NCI-H2171 treated with DMSO at 0.1 percent for 48 hours (cell line): ENCODE measurements at places on chromosomes 1 and 21.

DNA sequence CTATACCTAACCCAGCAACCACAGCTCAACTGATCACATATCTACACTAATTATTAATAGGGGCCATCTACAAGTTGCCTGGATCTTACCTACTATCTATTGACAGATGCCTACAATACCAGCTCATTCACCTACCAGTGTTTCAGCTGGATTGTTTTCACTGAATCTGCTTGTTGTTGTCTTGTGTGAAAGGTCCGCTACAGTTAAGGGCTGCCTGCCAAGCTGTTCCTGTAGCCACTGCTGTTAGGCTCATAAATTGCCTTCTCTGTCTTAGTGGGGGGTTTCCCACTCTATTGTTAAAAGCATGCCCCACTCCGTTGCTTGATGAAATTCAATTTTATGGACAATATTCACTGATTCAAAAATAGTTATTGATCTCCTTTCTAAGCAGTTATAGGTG lies 199.7 kb upstream of the TMPRSS15 start:
- no peak for DNase-seq

- peak; percentile 49 for DNase-seq
Observed at GRCh38 chr1:180231506-180231921, 1.4 kb downstream of the LHX4 start.

DNA sequence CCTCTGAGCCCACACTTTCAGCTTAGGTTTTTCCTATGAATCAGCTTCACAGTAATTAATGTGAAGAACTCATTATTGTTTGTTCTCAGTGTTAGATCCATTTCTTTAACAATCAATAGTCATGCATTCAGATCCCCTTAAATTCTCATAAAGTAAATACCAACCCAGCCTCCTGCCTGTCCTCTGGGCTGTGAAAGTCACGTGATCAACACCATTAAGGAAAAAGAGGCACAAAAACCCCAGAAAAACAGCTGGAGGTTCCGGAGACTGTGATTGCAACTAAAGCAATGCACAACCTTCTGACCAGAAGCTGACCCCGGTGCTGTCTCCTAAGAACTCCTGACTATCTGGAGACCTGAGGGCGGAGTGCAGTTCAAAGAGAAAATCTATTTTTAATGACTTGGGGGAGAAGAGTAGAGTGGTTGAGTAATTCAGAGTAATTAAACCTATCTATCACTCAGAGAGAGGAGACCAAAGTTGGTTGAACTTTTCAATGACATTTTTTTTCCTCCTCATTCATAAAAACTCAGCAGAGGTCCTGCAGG lies 132.5 kb downstream of the PLXNA2 start:
- DNase-seq, result no peak

DNA sequence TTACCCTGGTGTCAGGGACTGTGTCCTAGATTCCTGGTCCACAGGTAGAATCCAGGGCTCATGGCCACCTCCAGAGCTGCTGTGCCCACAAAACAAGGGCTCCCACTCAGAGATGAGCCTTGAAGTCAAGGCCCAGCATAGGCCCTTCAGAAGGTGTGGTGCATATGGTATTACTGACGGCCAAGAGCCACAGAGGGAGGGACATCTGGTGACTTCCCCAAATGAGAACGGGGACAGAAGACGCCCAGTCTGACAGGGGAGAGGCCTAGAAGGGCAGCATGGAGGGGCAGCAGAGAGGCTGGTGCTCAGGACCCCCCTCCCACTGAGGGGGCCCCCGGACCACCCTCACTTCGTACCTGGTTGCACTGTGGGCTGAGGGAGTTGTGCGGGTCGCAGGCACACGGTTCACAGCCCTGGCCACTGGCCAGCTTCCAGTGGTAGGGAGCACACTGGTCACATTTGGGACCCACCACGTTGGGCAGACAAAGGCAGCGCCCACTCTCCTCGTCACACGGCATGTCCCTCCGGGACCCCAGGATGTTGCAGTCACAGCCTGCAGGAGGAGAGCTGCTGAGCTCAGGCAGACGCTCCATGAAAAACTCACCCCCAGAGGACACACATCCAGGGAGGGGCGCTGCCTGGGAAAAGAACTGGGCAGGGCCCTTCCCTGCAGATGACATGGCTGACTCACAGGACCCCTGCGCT lies 25.0 kb downstream of the LAMB3 start:
- DNase-seq, result no peak

DNA sequence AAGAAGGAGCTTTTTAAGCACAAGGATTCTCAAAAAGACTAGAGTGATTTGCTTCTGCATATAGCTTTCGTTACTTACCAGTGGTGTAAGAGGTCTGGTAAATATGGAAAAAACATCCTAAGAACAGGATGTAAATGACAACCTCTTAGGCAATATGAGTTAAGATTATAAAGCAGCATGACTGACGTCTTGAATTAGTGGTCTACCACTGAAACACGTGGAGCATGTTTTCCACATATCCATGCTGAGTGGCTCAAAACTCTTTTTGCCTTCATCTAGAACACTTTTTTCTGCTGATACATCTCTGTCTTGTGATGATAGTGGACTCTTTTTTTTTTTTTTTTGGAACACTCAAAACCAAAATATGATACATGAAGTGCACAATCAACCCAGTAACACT lies 44.6 kb downstream of the RCAN1 start:
- DNase-seq, result no peak

- no peak for DNase-seq
Observed at GRCh38 chr1:69126796-69127195, 440.9 kb upstream of the LRRC7 start.

DNA sequence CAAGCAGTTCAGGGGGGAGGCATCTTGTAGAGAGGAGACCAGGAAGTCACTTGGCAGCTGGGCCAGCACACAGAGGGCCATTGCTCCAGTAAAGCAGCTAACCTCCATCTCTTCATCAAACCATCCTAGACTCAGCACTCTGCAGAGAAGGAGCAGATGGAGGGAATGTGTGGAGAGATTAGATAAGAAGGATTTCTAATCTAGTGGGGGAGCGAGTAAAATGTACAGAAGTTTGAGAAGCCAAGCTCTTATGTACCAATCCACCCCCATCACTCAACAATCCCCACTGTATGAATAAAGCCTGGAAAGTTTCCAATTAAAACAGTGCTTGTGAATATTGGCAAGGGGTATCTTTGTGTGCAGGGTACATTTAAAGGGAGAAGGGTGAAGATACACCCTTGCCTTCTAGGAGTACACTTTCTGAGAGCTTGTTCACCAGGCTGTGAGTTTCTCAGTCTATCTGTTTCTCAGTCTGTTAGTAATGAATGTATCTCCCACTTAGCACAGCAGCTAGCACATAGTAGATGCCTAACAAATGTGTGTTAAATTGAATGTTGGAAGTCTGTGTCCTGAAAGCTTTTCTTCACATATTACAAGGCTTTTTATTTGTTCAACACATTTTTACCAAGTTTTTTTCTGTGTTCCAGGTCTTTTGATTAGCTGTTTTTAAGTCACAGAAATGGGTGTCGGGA lies 142.7 kb upstream of the UBE2U start:
- no peak for DNase-seq

- DNase-seq, result no peak
Observed at GRCh38 chr1:167747988-167748387, 26.2 kb downstream of the MPZL1 start.

- no peak for DNase-seq
Observed at GRCh38 chr1:179083533-179083932, 1.7 kb downstream of the TOR3A start.

DNA sequence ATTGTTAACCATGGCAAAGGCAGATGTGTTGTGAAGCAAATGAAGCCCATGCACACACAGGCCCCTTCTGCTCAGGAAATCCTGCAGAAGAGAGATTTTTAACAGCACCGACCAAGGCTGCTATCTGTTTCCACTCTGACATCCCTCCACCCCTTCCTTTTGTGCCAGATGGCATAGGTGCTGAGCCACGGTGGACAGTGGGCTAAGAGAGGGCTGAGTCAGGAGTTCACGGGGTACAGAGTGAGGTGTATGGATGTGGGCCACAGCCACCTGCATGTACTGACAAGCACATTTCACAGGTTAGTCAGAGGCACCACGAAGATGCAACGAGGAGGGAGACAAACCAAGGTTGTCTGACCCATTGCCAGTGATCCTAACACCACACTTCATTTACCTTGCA lies 9.5 kb downstream of the RSPH1 start:
- DNase-seq, result no peak

- no peak for DNase-seq
Observed at GRCh38 chr1:119141020-119141424, 569 bp upstream of the WARS2 start.

GRCh38 chr21:35399706-35400105 lies 350.6 kb upstream of the RUNX1 start:
- DNase-seq, result no peak

GRCh38 chr21:42215942-42216725 lies 2.8 kb upstream of the ABCG1 start:
- DNase-seq, result no peak

GRCh38 chr1:244409701-244410100 lies 42.0 kb downstream of the ADSS2 start:
- no peak for DNase-seq

- no peak for DNase-seq
Observed at GRCh38 chr1:80447526-80447925, 1353.2 kb upstream of the ADGRL2 start.

GRCh38 chr1:223486366-223486765 lies 93.2 kb downstream of the CCDC185 start:
- DNase-seq, result peak; percentile 81

GRCh38 chr1:32611859-32612188 lies 38.5 kb downstream of the ZBTB8OS start:
- no peak for DNase-seq

GRCh38 chr21:45451091-45451740 lies 46.3 kb downstream of the COL18A1 start:
- DNase-seq, result no peak

- DNase-seq, result peak; percentile 44
Observed at GRCh38 chr1:39105841-39106765, 80.0 kb downstream of the NDUFS5 start.

GRCh38 chr21:26795866-26796329 lies 49.3 kb downstream of the ADAMTS1 start:
- DNase-seq, result no peak

GRCh38 chr1:38941093-38941492 lies 537 bp downstream of the RHBDL2 start:
- no peak for DNase-seq

- DNase-seq, result no peak
Observed at GRCh38 chr1:32184650-32185049, 5.2 kb downstream of the TXLNA start.

GRCh38 chr21:43701936-43702784 lies 16.8 kb upstream of the PDXK start:
- no peak for DNase-seq

- DNase-seq, result no peak
Observed at GRCh38 chr1:69911301-69911801, 294.0 kb downstream of the LRRC40 start.

DNA sequence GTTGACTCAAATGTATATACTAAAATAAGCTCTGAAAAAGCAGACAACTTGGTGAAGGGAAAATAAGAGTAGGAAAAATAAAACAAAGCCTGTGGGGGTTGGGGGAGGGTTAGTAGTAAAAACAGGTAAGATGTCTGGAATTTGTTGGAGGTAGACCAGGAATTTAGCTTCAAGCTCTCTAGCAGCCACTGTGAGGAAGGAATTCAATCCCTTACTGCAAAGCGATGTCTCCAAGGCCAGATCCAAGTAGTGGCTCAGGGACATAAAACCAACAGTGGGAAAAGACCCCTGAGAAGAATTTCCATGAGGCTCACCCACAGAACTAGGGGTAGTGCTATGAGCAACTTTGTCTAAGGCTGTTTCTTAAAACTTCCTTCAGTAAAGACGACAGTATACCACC lies 7.8 kb downstream of the ANGPTL7 start:
- no peak for DNase-seq

DNA sequence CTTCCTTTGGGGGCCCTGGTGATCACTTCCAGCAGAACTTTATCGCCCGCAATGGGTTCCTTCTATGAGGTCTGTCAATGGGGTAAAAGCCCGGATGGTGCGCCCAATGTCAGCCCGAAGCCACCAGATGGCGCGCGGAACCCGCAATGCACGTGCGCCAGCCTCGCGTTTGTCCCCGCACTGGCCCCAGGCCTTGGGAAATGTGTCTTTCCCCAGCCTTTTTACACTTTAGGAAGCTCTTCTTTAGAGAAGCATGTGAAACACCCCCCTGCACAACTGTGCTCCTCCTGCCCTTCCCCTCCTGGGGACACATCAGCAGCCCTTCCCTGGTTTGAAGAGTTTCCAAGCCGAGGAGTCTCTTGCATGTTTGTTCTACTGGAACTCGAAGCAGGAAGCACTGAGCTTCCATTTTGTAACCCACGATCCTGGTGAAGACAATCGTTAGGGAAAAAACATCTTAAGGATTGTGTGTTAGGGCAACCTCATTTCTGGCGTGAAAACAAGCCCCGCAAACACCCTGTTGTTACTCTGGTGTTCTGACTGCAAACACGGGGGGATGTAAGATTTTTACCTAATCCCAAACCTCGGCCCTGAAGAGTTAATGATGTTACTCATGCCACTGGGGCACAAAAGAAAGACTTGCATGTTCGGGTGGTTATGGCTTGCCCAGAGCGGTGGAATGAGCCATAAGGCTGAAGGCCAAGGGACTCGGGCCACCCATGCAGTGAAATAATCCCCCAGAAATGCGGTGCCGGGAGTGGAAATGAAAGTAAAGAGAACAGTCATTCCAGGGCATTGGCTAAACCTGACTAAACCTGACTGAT lies 20.4 kb upstream of the TARBP1 start:
- peak; percentile 77 for DNase-seq

DNA sequence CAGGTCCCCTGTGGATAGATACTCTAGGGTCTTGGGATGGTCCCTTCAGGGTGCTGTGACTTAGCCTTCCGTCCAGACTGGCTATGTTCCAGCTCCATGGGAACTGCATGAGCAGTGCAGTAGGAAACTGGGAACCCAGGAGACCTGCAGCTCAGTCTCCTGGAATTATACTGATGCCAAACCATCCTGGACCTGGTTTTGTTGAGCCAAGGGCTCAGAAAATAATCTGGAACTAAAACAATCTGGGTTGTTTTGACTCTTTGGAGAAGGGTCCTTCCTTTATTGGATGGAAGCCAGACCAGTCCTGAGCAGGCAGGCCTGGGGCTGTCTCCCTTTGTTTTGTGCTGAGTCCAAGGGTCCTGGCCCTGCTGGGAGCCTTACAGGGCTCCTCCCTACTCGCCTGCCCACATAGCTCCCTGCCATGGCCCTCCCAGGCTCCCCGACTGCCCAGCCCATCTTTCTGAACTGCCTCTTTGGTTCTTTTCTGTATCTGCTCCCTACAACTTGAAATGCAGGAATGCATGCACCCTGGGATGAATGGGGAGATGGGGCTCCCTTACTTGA lies 1.2 kb downstream of the IPO13 start:
- no peak for DNase-seq
